Esophagus squamous epithelium (tissue), 5 donors: ENCODE measurements at places on chromosomes 1 and 21.

DNA sequence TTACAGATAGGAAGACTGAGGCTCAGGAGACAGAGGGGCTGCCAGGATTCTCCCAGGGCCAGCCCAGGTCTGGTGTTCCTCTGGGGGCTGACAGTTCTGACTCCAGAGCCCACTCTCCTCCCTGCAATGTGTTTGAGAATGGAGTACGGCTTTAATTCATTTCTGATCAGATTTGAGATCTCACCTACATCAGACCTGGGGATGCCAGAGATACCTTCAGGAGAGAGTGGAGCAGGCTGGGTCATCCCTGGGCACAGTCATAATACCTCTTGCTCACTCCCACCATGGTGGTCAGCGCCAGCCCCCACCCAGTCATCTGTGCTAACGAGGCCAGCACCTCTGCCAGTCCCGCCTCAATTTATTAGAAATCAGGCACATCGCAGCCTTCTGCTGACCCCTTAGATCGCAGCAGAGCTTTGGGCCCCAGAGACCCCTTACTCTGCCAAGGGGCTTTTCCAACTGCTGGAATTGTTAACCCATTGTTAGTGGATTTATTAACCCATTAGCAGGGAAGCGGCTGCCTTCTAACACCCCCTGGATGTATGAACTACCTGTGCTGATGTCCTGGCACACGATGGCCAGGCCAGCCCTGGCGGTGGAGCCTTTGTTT is 352.1 kb downstream of the MATN1 start:
- no peak for DNase-seq

GRCh38 chr1:248576260-248576980 is 1.9 kb upstream of the OR2T34 start:
- DNase-seq = no peak

GRCh38 chr21:14869984-14870852 is 194.6 kb downstream of the NRIP1 start:
- no peak for DNase-seq

DNA sequence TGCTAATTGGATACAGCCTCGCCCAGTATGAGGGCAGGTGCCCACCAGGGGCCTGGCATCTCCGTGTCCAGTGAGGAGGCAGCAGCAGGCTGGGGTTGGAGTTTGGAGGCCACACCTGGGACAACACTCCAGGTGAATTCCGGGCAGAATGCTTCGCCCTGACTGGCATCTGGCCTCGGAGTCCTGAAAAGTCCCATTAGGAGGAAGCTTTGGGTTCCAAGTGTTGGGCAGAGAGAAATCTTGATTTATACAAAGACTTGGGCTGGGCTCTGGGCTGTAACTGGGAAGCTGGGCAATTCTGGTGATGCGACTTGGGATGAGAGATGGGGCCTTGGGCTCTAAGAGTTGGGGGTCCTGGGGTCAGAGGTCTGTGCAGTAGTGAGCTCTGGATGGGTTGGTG is 48.1 kb upstream of the CSF3R start:
- no peak for DNase-seq

GRCh38 chr1:82260666-82261065 is 459.9 kb downstream of the ADGRL2 start:
- DNase-seq = no peak

DNA sequence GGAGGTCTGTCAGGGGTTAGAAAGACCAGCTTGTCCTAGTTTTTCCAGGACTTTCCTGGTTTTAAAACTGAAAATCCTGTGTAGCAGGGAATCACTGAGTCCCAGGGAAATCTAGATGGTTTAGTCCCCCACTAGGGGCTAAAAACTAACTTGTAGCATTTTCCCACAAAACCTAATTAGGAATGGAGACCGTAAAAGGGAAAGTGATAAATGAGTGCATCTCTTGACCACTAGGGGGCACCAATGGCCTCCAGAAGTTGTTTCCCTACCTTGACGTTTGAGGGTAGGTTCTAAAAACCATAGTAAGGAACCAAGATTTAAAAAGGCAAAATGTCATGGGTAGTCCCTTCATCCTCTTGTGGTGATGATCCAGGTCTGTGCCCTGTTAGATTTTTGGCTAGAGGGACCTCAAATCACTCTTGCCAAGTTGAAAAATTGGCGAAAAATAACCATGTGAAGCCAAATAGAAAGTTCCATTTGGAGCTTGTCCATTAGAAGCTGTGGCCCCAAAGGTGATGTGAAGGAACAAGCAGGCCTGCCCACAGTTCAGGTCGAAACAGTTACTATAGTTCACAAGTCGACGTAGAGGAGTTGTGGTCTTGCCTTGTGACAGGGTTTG is 24.5 kb downstream of the CLIC6 start:
- DNase-seq = no peak

GRCh38 chr1:72326494-72326893 is 44.2 kb upstream of the NEGR1 start:
- no peak for DNase-seq

DNA sequence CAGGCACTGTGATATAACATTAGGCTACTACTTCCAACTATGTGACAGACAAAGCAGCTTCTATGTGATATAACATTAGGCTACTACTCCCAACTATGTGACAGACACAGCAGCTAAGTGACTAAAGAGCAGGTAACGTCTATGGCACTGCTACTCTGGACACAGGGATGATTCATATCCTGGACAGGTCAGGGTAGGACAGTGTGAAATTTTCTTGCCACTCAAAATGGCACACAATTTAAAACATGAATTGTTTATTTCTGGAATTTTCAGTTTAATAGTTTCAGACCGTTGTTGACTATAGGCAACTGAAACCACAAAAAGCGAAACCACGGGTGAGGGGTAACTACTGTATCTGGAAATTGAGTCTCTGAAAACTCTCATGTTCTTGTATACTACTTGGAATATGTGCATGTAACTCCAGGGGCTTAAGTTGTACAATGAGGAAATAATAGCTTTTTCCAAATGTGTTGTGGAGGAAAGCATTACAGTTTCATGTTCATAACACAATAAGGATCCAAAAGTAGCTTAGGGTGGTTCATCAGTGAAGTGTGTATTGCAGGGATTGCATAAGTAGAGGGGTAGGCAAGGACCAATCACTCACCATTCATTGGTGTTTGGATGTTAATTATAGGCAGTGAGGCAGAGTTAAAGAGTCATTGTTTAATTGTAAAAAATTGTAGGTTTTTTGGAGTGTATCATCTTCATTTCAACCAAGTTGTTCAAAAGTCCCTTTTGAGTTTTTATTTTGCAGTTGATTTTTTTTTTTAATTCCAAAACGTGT is 5.3 kb downstream of the DTL start:
- no peak for DNase-seq

- DNase-seq = no peak
Observed at GRCh38 chr1:241440904-241441303, 78.7 kb downstream of the FH start.

DNA sequence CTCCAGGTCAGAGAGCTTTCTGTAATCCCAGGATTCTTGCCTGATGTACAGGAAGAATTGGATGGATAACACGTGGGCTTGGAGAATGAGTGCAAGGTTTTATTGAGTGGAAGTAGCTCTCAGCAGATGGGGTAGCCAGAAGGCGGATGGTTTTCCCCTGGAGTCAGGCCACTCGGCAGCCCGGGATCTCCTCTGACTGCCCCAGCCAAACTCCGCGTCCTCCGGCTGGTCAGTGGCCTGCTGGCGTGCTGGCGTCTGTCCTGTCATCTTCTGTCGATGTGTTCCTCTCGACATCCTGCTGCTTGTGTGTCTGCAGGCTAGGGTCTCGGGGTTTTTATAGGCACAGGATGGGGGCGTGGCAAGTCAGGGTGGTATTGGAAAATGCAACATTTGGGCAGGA is 27.4 kb upstream of the GJA9 start:
- no peak for DNase-seq

- no peak for DNase-seq
Observed at GRCh38 chr1:47755101-47755990, 241.8 kb downstream of the TRABD2B start.

GRCh38 chr21:28884481-28884880 is 108.2 kb downstream of the LTN1 start:
- DNase-seq = no peak

- no peak for DNase-seq
Observed at GRCh38 chr1:238119060-238119459, 228.3 kb upstream of the ZP4 start.

- DNase-seq = no peak
Observed at GRCh38 chr1:48109390-48110013, 112.3 kb upstream of the TRABD2B start.

DNA sequence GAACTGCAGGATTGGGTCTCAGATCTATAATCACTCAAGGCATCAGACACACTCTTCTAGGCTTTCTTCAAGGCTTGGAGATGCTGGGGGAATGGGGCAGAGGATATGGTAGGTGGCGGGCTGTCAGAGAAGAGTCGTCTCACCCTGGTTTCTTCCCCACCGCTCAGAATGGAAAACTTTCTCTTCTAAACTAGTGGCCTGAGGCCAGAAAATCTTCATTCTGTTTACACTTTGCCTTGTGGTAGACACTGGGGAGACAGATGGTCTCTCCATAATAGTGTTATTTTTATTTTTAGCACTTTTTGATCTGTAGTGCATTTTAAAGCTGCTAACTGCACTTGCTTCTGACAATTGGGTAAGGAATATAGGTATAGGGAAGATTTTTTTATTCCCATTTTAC is 2.6 kb downstream of the PRELP start:
- DNase-seq = no peak

DNA sequence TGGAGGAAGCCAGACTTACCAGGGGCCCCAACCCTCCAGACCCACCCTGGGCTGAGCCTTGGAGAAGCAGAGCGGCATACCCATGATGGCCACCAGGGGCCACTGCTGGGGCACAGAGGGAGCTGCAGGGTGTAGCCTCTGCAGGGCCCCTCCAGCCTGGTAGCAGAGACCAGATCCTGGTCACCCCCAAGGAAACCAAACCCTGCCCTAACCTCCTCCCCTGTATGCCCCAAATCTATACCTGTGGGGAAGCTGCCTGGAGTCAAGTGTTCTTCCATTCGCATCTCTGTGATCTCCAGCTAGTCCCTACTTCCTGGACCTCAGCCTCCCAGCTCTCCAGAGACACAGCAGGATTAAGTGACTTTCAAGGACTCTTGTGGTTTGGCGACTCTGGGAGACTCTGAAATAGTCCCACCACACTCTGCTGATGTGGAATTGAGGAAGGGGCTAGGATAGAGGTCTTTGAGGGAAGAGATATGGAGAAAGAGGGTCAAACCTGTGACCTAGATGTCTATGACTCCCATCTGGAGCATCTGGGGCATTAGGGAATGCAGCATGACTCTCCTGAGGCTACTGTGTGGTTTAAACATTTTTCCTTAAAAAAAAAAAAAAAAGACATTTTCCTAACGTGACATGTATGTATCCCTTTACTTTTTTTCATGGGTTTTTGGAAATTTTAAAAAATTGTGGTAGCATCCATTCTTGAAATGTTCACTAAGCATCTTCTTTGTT is 119.2 kb upstream of the IPO9 start:
- DNase-seq = no peak
